Cerebellum (tissue), 4 donors: ENCODE measurements at places on chromosomes 5 and 9. TPM values are rescaled to one million over a fixed set of nuclear protein-coding genes. Genes with fewer than 3 reads are reported as not detected.

ZNF879 gene
- 13.7 TPM for total RNA-seq

- no peak for DNase-seq
These were observed 30.9 kb upstream of the TNFSF15 start for GRCh38 chr9:114836769-114837168.

GRCh38 chr9:91360551-91361290 lies 997 bp downstream of the AUH start:
- DNase-seq, result no peak

- DNase-seq, result no peak
These were observed 11.3 kb downstream of the TLR4 start for GRCh38 chr9:117715411-117715989.

DNA sequence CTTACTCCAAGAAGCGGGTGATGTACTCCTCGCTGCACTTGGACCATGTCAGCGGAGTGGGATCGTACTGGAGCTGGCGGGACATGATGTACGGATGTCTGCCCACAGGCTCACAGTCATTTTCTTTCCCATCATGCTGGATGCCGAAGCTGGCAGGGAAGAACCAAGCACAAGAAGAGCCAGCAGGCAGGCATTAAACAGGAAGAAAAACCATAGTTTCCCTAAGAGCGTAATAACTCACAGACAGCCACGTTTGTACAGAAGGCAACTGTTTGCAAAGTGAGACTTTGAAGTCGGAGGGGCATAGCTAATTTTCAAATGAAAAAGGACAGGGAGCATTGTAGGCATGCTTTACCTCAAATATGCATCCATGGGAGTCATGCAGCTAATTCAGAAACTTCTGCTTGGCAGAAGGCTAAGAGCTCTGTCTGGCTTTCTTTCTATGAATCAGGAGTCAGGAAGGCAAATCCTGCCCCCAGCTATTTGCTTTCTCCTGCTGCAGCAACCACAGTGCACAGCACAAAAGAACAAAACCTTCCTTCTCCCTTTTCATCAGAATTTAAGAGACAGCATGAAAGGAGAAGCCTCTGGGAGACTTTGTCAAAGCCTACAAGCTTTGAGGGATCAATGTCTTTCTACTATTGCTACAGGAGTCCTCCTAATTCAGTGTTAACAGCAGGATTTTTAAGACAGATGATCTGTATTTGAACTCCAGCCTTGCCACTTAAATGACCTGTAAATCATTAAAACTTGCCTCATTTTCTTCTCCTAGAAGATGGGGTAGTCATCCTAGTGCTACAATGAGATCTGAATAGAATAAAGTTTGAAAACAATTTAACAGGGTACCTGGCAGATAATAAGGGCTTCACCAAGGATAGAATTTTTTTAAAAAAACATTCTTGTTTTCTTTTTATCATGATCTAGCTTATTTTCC lies 209.1 kb downstream of the TARS1 start:
- DNase-seq, result no peak

DNA sequence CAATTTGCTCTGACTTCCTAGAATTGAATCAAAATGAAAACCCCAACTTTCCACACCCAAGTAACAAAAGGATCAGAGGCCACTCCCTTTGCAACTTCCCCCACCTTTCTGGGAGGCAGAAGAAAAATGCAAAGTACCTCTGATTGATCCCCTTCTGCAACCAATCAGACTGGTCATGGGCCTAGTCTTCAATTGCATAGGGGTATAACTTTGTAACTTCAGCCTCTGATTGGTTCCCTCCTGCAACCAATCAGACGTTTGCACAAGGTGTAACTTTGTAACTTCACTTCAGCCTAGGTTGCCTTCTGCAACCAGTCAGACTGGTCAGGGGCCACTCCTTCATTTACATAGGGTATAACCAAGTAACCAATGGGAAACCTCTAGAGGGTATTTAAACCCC lies 38.3 kb upstream of the CNOT6 start:
- no peak for DNase-seq
